ENCODE measurements at places on chromosomes 13 and 19.
A peak's percentile ranks its signal among the peaks of the same experiment; 100 is the strongest.

DNA sequence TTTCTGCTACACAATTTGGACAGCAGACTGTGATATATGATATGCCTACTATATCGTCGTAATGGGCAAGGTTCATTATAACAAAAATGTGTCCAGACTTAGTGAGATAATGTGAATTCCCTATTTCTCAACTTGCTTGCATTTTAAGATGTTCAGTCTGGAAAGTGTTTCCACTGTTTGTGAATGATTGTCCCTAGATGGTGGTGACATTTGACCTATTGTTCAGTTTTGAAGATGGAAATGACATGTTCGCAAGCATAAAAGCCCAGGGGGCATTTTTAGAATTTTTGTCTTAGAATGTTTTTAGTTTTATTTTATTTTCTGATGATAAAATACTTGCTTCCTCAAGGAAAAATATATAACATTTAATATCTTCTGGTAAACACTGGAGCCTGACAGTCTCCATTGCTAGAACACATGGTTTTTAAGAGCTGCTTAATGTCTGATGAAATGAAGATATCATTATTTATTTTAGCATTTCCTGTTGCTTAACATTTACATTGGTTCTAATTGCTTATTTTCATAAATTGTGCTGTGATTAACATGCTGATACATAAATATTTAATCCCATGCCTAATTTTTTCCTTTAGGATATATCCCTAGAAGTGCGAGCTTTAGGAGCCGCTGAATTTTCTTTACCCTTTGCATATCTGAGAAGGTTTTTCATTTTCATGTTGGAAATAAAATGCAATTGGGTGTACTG lies 27.1 kb downstream of the MBNL2 start:
- DNase-seq: no peak

- DNase-seq: no peak
These were observed 5.8 kb upstream of the USE1 start for GRCh38 chr19:17209126-17210036.

- DNase-seq: no peak
These were observed 39.0 kb upstream of the WASF3 start for GRCh38 chr13:26518451-26518959.

- DNase-seq: no peak
These were observed 8.2 kb downstream of the CAPN12 start for GRCh38 chr19:38736036-38736412.

DNA sequence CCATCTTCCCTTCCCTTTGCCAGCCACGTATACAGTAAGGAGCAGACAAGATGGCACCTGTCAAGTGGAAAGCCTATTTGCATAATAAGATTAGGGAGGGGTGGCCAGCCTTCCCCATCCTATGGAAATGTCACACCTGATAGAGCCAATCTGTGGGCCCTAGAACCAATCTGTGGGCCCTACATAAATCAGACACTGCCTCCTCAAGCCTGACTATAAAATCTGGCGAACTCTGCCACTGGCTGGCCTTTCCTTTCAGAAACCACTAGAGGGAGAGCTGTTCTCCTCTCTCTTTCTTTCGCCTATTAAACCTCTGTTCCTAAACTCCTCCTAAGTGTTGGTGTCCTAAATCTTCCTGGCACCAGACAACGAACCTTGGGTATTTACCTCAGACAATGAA lies 231.5 kb upstream of the KLHL1 start:
- DNase-seq: no peak

GRCh38 chr19:38033658-38034491 lies 126.9 kb downstream of the SIPA1L3 start:
- DNase-seq: no peak

GRCh38 chr13:36820222-36820621 lies 1.2 kb downstream of the RFXAP start:
- no peak for DNase-seq

- no peak for DNase-seq
These were observed 34.3 kb upstream of the TSHZ3 start for GRCh38 chr19:31383553-31383952.

- DNase-seq: no peak
These were observed 25.6 kb upstream of the PCCA start for GRCh38 chr13:100063333-100063732.

DNA sequence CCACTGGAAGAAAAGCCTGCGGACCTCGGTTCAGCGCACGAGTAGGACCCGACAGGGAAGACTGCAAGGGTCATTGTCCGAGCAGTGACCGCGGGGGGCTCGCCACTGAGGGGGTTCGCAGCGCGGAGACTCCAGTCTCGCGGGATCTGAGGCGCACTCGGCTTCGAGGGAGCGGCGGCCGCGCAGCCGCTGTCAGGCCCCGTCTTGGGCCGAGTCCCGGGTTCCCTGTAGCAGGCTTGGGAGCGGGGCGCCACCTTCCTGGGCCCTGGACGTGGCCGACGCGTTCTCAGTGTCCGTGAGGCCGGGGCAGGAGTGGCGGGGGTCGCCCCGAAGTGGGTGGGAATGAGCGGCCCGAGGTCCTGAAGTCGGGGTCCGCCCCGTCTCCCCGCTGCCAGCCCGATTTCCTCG lies 474 bp upstream of the FAM174C start:
- no peak for DNase-seq

DNA sequence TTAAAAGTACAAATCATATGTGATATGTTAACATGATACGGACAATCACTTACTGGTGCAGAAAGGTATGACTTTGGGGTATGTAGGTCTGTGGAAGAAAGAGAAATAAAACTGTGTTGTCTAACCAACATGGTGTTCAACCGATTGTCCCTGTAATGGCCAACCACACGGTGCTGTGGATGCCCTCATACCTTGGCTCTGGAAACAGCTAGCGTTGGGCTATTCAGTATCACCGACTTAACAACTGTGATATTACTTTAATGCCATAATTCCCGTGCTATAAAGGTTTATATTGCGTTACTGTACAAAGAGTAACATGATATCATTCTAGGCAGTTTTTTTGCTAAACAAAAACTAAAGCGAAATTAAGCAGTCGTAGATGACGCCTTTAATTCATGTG lies 448.3 kb downstream of the EFNB2 start:
- DNase-seq: no peak

GRCh38 chr19:19342086-19343015 lies 21.7 kb downstream of the MAU2 start:
- peak; percentile 36 for DNase-seq

DNA sequence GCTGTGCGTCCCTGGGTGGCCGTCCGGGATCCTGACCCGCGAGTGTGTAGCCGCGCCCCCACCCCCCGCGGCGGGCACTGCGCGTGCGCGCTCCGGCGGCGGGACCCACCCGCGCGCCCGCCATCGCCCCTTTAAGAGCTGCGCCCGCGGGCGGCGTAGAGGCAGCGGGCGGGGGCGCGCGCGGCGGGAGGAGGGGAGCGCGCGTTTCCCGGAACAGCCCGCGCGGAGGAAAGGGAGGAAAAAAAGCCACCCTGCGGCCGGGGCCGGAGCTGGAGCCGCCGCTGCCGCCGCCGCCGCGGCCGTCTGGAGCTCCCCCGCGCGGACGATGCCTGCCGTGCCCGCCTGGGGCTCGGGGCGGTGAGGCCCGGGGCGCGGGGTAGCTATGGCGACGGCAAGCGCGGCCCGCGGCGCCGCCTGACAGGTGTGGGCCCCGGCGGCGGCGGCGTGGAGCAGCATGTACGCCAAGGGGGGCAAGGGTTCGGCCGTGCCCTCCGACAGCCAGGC lies at the start of gene SSBP4:
Gene SSBP4, plus strand, starts transcription at position 204 of the 504 bp plus-strand sequence. Its CDS starts 251 bp downstream, at position 455.
- DNase-seq: peak; percentile 64

GRCh38 chr13:77298426-77298825 lies 28.5 kb downstream of the MYCBP2 start:
- no peak for DNase-seq

- DNase-seq: no peak
These were observed 6.7 kb downstream of the ZNF793 start for GRCh38 chr19:37513397-37513796.

GRCh38 chr13:23722726-23723453 lies 152.7 kb downstream of the TNFRSF19 start:
- DNase-seq: no peak
